ENCODE measurements at places on chromosomes 12 and 14.

- no peak for DNase-seq
- H3K27me3 ChIP-seq: peaks cover 27% of the 10 kb centered on the region
- H3K27ac ChIP-seq: no peak overlapping the region
- no peaks in the 10 kb centered on the region for H3K36me3 ChIP-seq
- H3K4me1 ChIP-seq: peaks cover 32% of the 10 kb centered on the region
- no peak overlapping the region for H3K4me3 ChIP-seq
Measured at GRCh38 chr14:36944307-36945010, 227.9 kb downstream of the SLC25A21 start.

DNA sequence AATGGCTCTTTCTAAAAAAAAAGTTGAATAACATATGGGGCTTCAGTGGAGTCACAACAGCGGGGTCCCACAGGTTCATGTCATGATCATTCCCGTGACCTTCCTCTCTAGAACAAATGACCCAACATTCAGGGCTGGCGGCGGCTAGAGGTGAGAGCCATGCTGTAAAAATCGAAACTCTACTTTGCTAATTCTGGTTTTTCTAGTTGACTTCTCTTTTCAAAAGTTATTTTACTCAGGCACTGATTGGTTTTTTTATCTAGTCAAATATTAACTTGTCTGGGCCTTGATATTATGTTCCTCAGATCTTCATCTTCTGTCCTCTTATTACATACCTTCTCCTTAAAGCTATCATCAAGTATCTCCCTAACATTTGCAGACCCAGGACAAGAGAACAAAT, 402.9 kb upstream of the SOX5 start:
- peak overlapping the region; percentile 52 for H3K27ac ChIP-seq
- H3K36me3 ChIP-seq: peaks cover 23% of the 10 kb centered on the region
- peaks cover 9% of the 10 kb centered on the region for H3K4me1 ChIP-seq

GRCh38 chr12:95718006-95718431, 72.5 kb downstream of the NTN4 start:
- H3K36me3 ChIP-seq: no peaks in the 10 kb centered on the region
- DNase-seq: no peak
- H3K27ac ChIP-seq: no peak overlapping the region

DNA sequence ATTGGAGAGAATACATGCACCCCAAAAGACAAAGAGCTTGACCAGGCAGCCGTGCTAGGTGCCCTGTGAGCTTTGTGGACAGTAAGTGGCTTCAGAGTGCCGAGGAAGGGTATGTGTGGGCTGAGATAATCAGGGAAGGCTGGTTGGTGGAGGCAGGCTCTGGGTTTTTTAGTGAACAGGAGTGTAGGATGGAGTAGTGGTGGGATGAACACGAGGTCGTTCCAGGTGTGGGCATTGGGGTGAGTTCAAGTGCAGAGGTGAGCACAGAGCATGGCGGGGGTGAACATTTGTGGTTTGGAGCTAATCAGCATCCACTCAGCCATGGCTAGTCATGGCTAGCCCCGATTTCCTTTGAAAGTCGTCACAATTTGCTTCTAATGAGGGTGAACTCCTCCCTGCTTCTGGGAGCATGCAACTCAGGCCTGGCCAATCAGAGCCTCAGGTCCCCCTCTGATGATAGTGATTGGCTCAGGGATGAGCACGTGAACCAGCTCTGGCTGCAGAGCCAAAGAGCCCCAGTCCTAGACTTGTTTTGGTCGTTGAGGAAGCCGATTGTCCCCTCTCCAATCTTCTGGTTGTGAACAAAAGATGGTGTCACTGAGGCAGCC, 40.7 kb upstream of the TCL1B start:
- peaks cover 17% of the 10 kb centered on the region for H3K4me1 ChIP-seq
- H3K27ac ChIP-seq: no peak overlapping the region
- no peaks in the 10 kb centered on the region for H3K36me3 ChIP-seq
- DNase-seq: no peak
- H3K4me3 ChIP-seq: no peak overlapping the region
- peaks cover 11% of the 10 kb centered on the region for H3K27me3 ChIP-seq

GRCh38 chr12:109910969-109911348, 10.9 kb downstream of the TCHP start:
- no peak overlapping the region for H3K27ac ChIP-seq
- no peaks in the 10 kb centered on the region for H3K27me3 ChIP-seq
- H3K4me1 ChIP-seq: peaks cover 4% of the 10 kb centered on the region

DNA sequence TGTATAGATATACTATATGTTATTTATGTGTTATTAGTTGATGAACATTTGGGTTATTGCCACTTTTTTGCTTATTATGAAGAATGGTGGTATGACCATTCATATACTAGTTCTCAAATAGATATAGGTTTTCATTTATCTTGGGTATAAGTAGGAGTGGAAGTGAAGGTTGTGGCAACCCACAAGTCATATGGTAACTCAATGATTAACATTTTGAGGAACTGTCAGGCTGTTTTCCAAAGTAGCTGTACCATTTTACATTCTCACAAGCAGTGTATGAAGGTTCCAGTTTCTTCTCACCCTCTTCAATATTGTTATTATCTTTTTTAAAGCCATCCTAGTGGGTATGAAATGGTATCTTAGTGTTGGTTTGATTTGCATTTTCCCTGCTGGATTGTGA, 19.0 kb upstream of the MSRB3 start:
- H3K27ac ChIP-seq: no peak overlapping the region
- H3K4me3 ChIP-seq: no peak overlapping the region
- H3K4me1 ChIP-seq: no peaks in the 10 kb centered on the region
- H3K27me3 ChIP-seq: peaks cover 4% of the 10 kb centered on the region
- DNase-seq: no peak

DNA sequence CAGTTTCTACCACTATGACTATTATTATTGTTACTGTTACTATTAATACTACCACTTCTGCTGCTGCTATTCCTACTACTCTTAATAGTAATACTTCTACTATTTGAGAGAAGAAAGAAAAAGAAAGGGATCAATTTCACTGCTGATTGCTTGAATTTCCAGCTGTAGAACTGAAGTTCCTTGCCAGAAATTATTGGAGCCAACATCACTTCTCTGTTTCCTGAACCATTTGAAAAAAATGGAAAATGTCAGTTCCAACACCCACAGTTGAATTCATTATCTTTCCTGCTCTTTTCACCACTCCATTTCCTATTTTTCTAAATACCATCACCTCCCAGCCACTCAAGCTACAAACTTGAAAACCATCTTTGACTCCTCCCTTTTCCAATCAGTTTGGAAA, 54.1 kb upstream of the PIK3C2G start:
- DNase-seq: no peak
- H3K4me1 ChIP-seq: no peaks in the 10 kb centered on the region
- no peaks in the 10 kb centered on the region for H3K27me3 ChIP-seq
- no peak overlapping the region for H3K27ac ChIP-seq

DNA sequence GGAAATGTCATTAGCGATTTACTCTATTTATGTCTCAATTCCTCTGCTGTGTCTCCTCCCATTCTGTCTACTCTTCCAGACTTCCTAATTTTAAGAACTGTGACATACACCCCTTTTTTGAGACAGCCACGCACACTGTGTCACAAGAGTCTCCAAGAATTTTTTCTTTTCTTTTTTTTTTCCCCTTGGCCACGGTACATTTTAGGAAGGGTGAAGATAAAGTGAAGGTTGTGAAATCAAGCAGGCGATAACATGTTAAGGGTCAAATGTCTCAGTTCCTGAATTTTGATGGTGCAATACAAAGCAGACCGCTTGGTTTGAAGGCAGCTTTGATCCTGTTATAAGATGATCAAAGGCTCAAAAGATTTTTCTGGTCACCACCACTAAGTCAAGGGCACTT, 4.3 kb downstream of the OLR1 start:
- no peak overlapping the region for H3K27ac ChIP-seq
- H3K4me1 ChIP-seq: no peaks in the 10 kb centered on the region
- no peaks in the 10 kb centered on the region for H3K36me3 ChIP-seq
- no peak overlapping the region for H3K4me3 ChIP-seq
- DNase-seq: no peak

GRCh38 chr12:32486158-32486557, 86.8 kb downstream of the FGD4 start:
- H3K4me1 ChIP-seq: peaks cover 6% of the 10 kb centered on the region
- H3K27me3 ChIP-seq: no peaks in the 10 kb centered on the region
- H3K36me3 ChIP-seq: no peaks in the 10 kb centered on the region
- H3K27ac ChIP-seq: no peak overlapping the region

GRCh38 chr14:100425429-100425827, 102.3 kb downstream of the SLC25A47 start:
- no peak overlapping the region for H3K4me3 ChIP-seq
- peaks cover 44% of the 10 kb centered on the region for H3K4me1 ChIP-seq
- H3K27me3 ChIP-seq: peaks cover 7% of the 10 kb centered on the region
- no peaks in the 10 kb centered on the region for H3K36me3 ChIP-seq
- DNase-seq: no peak

DNA sequence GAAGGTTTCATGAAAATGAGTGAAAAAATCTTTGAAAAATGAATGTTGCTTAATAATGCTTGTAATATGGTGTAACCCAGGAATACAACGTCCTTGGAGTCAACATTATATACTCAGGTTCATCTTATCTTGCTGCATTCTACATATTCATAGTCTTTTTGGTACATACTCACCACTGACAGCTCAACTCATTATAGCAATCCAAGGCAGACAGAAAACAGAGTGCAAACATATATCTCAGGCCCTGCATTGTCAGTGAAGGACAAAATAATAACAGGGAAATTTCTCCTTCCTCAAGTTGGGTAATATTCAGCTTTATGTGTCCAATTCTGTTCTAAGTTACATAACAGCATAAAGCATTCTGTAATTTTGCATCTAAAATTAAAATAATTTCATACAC, 1353.0 kb upstream of the SEL1L start:
- no peaks in the 10 kb centered on the region for H3K4me1 ChIP-seq
- H3K27me3 ChIP-seq: no peaks in the 10 kb centered on the region
- no peak overlapping the region for H3K4me3 ChIP-seq
- DNase-seq: no peak

DNA sequence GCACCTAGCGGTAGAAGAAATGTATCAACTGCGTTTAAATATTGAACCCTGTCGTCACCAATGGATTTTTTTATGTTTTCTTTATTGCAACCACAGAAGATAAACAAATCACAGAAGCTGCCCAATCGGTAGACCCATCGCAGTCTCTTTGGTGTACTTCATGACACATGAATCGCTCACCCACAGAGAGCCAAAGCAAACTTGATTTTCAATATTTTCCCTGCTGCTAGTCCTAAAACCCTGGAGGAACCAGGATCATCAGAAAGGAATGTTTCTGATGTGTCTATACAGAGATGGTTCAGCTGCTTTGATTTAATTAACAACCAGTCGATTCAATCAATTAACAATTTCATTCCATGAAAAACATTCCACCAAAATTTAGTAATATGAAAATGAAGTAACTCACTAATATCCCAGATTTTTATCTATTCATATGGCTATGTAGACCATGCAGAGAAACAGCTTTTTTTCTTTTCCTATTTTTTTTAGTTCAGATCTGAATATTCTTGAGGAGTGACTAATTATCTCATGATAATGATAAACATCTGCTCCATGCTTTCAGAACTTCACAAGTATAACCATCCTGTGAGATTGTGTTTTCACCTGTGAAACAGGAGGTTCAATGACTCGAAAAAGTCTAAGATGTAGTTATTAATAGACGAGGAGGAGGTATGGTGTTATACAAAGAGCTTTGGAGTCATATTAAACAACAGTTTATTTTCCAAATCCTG, 46.1 kb downstream of the DIO2 start:
- H3K4me3 ChIP-seq: no peak overlapping the region
- H3K4me1 ChIP-seq: peaks cover 18% of the 10 kb centered on the region
- DNase-seq: no peak
- no peaks in the 10 kb centered on the region for H3K27me3 ChIP-seq
- H3K36me3 ChIP-seq: no peaks in the 10 kb centered on the region

DNA sequence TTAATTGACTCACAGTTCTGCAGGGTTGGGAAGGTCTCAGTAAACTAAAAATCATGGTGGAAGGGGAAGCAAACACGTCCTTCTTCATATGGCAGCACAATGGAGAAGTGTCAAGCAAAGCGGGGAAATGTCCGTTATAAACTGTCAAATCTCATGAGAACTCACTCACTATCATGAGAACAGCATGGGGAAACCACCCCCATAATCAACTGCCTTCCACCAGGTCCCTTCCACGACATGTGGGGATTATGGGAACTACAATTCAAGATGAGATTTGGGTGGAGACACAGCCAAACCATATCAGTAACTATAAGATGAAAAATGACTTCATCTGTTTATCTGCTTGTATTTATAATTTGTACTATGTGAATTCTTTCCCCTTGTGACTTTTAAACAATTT, 577.6 kb upstream of the MDGA2 start:
- no peaks in the 10 kb centered on the region for H3K36me3 ChIP-seq
- no peaks in the 10 kb centered on the region for H3K27me3 ChIP-seq
- no peak overlapping the region for H3K27ac ChIP-seq
- no peak for DNase-seq

GRCh38 chr12:39006286-39006685, 100.9 kb upstream of the CPNE8 start:
- no peak for DNase-seq
- no peaks in the 10 kb centered on the region for H3K36me3 ChIP-seq
- H3K27ac ChIP-seq: no peak overlapping the region
- no peak overlapping the region for H3K4me3 ChIP-seq

DNA sequence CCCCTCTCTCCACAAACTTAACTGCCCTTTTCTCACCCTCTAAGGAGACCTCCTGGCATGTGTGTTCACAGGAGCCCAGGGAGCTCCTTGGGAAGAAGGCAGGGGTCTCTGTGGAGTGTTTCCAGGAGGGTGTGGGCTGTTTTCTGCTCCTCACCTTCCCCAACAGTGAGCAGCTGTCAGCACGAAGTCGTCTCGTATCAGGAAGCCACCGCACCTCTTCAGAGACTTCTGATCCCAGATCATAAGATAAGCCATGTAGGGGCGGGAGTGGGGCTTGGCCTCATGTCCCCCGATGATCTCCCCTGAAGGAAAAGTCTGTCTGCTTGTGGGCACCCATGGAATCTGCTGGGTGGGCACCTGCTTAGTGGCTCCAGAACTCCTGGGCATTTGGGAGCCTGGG, 1.2 kb downstream of the GZMB start:
- no peak overlapping the region for H3K27ac ChIP-seq
- no peak for DNase-seq
- no peaks in the 10 kb centered on the region for H3K36me3 ChIP-seq
- no peaks in the 10 kb centered on the region for H3K4me1 ChIP-seq

- DNase-seq: no peak
- peaks cover 71% of the 10 kb centered on the region for H3K36me3 ChIP-seq
- H3K4me1 ChIP-seq: no peaks in the 10 kb centered on the region
Measured at GRCh38 chr14:35133542-35134328, 11.4 kb downstream of the PRORP start.

DNA sequence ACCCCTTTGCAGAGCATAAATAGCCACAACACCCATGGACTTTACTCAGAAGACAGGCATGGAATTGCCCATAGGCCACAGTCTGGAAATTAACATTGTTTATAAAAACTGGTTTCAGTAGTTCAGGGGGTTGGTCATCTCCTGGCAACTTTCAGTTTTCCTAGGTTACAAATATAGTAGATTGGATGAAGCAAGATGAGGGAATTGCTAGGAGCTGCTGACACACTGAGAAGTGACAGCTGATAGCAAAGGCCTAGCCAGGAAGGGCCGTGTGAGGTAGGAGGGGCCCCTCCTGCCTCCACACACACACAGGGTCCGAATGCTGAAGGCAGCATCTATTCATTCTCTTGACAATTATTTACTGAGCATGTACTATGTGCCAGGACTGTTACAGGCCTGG, 8.3 kb downstream of the GALNT16 start:
- H3K4me1 ChIP-seq: peaks cover 15% of the 10 kb centered on the region
- H3K27me3 ChIP-seq: peaks cover 28% of the 10 kb centered on the region
- H3K4me3 ChIP-seq: no peak overlapping the region
- DNase-seq: no peak
- no peaks in the 10 kb centered on the region for H3K36me3 ChIP-seq
- H3K27ac ChIP-seq: no peak overlapping the region
